ENCODE measurements at places on chromosomes 3 and 15. TPM values are rescaled to one million over a fixed set of nuclear protein-coding genes. Genes with fewer than 3 reads are reported as not detected.
A peak's percentile ranks its signal among the peaks of the same experiment; 100 is the strongest.

GRCh38 chr3:185586686-185587039 lies 568 bp downstream of the SENP2 start:
- no peak for DNase-seq

Gene ZDHHC23
- 3.9 TPM for total RNA-seq

DNA sequence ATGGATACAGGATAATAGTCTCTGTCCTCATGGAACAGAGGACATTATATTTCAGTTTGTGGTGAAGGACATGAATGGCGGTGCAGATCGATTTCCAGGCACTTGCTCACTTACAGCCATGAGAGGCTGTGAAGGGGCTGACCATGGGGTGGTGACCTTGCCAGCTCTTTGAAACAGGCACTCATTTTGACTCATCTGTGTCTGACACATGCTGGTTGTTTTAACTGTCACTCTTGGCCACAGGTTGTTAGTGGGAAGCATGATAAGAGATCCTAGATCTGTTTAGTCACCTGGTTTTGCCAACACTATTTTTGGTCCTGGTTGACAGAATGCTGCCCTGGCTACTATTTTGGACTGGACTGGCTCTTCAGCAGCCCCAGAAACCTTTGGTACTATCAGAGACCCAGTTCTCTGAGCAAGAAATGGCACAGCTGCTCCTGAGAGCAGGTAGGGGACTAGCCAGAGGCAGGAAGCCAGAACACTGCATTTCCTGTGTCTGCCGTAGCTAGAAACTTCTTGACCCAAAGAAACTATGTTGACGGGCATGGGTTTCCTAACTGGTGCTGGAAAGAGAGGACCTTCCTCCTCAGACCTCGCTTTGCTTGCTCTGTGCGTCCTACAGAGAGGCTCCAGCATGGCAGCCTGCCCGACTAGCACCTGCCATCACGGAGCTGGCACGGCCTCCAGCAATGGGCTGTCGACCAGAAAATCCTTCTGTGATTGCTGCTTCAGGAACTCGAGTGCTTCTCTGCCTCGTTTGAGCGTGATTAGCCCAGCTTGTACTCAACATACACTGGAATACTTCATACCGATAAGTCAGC lies 6.3 kb downstream of the PXYLP1 start:
- no peak for DNase-seq

DNA sequence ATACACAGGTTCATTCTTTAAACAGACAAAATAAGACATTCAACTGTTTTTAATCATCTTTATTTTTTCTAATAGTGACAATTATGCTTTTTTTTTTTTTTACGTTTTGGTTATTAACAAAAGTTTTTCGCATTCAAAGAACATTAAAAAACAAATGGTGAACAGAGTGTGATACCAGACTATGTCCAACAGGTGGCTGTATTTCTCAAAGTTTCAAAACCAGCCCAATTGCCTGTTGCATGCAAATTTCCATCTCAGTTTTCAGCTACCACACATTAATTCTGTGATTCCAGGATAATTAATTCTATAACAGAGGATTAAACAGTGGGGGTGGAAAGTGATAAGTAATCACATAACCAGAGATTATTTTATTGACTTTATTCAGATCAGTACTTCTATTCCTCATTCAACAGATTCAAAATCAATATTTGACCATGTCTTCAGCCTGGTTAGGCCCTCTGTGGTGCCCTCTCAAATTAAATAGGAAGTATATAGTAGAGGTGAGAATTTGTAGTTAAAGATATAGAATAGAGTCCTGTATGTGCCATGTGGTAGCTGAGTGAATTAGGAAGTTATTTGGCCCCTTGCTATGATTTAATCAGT lies 122.2 kb upstream of the DCBLD2 start:
- peak; percentile 62 for DNase-seq

DNA sequence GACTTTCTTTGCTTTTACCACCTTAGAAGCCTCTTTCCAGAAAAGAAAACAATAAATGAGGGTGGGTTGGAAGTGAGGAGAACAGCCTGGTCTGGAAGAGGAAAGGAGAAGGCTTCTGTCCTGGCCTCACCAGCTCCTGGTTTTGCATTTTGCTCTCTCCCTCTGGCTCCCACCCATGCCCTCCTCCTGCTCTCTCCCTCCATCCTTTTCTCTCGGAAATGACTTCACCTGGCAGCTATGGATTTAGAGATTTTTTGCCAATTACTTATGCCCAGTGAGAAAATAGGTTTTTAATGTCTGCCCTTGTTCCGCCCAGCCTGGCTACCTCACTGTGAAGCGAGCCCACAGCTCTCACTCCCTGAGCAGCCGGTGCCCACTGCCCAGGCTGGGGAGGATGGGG lies 77.9 kb upstream of the NTRK3 start:
- no peak for DNase-seq
